ENCODE measurements at places on chromosomes 4 and X. TPM values are rescaled to one million over a fixed set of nuclear protein-coding genes. Genes with fewer than 3 reads are reported as not detected.

CNOT6L gene
- 9.8 TPM for total RNA-seq

GIMD1 gene
- not detected for total RNA-seq

TMEM31 gene
- not detected for total RNA-seq

TNIP2 gene
- total RNA-seq: 49.4 TPM

KLHL34 gene
- total RNA-seq: not detected

TEX13B gene
- total RNA-seq: not detected

POU3F4 gene
- not detected for total RNA-seq

TCEAL2 gene
- total RNA-seq: not detected

TMPRSS11D gene
- total RNA-seq: not detected
